H9 (cell line): ENCODE measurements at places on chromosomes 2 and 18.

DNA sequence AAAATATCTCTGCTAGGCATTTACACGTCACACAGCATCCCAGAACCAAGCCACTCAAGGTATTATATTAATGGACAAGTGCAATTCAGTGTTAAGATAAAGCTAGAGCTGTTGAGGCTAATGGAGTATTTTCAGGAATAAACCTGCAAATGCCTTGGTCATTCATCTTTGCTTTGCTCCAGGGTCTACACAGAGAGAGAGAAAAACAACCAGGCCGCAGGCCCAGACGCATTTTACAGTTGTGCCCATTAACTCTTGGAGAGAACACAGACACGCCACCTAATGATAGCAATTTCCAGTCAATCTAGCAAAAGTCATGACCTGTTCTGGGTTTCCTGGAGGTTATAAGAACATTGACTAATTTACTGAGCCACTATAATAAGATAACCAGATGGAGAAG is 829.3 kb downstream of the LRRTM4 start:
- DNase-seq, result no peak

DNA sequence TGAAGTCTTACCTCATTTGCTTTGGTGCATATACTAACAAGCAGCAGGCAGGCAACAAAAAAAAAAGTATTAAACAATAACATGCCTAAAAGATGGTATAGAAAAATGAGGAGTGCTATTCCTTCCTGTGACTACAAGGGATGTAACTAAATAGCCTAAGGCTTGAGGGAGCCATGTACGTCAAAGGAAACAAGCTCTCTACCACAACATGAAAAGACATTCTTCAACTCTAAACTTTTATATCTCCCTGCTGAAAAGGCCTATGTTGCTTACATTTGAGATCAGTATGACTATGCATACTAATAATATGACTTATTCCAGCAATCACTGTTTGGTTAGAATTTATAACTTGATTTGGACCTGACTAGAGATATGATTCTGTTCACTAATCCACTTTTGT is 347.9 kb downstream of the ADCYAP1 start:
- DNase-seq, result no peak

GRCh38 chr18:75162467-75162866 is 46.5 kb downstream of the PTGR3 start:
- no peak for DNase-seq

- peak; percentile 62 for DNase-seq
Observed at GRCh38 chr2:88307817-88308216, 137.7 kb downstream of the THNSL2 start.
